ENCODE measurements at places on chromosomes 3 and 15. TPM values are rescaled to one million over a fixed set of nuclear protein-coding genes. Genes with fewer than 3 reads are reported as not detected.

DNA sequence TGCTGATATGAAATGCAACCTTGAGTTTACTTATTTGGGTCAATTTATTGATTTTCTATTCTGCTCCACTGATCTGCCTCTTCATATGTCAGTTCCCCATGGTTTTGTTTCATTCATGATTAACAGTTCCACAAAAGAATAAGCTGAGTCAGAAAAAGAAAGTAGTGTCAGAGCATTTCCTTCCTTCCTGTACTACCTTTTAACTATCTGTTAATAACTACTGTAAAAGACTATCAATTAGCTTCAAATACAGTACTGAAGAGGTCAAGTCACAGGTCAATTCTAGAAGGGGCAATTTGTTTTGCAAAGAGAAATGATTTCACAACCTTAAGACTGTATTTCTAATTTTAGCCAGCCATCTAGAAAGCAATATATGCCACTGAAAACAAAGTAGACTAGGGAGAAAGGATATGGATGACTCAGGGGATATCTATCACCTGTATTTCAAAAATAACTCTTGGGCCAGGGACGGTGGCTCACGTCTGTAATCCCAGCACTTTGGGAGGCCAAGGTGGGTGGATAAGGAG is 129.5 kb downstream of the TFDP2 start:
- DNase-seq: no peak

DNA sequence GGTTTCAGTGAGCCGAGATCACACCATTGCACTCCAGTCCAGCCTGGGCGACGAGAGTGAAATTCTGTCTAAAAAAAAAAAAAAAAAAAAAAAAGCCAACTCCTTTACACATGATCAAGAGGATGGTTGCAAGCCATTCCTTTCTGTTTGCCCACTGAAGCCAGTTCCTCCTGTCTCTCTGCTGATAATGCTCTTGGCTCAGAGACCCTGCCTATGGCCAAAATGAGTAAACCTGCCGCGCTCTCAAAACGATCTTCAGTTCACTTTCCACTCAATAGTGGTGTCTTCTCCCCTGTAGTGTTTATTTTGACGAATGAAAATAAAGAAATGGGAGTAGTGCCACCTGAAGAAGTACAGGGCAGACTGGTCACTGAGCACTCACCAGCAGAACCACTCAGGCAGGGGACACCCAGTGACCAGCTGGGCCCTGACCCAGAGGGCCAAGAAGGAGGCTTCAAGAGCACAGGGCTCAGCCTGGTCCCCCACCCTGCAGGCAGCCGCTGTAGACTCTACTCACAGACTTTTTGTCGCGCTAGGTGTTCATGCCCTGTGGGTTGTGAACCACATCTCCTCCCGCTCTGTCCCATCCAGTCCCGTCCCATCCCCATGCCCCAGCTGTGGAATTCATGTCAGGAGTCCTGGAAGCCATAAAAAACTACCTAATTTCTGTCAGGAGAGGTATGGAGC is 23.6 kb downstream of the GRAMD2A start:
- no peak for DNase-seq

DNA sequence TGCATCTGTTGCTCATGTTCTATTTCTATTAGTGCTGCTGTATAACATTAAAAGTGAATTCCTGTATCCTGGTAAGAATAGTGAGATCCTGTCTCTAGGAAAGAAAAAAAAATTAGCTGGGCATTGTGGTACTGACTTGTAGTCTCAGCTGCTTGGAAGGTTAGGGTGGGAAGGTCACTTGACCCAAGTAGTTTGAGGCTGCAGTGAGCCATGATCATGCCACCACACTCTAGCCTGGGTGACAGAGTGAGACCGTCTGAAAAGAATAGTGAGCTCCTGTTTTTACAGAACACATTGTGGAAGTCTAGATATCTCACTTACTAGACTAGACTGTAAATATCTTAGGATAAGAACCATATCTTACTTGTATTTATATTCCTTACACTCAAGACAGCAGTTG is 4.6 kb downstream of the ATP11B start:
- no peak for DNase-seq

DNA sequence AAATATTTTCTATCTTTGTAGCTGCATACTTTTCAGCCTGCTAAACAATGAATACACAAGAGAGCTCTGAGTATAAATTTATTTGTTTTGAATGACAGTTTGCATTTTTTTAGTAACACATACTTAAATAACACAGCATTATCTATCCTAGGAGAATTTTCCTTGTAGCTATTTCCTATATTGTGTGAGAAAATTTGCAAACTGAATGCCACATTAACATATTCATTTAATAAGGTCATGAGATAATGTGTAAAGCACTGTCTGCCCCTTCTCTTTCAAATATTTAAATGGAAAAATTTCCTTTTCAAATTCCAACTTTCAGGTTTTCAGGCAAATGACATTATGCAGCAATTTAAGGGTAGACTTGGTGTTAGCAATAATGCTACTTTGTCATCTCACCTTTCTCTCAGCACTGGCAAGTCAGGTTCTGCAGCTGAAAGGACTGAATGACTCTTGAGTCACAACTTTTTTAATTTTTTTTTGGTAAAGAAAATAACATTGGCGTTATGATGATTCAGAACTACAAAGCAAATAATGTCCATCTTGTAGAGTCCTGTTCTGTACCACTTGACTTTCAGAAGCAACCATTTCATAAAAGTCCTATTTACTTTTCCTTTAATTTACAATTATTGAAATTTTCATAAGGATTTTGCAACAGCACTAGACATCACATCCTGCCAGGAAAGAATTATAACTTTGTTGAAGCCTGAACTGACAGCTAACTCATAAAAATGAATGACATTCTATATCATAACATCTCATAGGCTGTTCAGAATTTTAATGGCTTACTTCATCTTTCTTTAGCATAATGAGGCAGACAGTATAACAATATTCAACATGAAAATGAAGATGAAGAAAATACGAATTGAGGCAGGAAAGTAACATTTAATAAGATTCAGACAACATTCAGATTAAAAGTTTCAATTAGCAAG is 681.6 kb upstream of the SEMA6D start:
- DNase-seq: no peak

DNA sequence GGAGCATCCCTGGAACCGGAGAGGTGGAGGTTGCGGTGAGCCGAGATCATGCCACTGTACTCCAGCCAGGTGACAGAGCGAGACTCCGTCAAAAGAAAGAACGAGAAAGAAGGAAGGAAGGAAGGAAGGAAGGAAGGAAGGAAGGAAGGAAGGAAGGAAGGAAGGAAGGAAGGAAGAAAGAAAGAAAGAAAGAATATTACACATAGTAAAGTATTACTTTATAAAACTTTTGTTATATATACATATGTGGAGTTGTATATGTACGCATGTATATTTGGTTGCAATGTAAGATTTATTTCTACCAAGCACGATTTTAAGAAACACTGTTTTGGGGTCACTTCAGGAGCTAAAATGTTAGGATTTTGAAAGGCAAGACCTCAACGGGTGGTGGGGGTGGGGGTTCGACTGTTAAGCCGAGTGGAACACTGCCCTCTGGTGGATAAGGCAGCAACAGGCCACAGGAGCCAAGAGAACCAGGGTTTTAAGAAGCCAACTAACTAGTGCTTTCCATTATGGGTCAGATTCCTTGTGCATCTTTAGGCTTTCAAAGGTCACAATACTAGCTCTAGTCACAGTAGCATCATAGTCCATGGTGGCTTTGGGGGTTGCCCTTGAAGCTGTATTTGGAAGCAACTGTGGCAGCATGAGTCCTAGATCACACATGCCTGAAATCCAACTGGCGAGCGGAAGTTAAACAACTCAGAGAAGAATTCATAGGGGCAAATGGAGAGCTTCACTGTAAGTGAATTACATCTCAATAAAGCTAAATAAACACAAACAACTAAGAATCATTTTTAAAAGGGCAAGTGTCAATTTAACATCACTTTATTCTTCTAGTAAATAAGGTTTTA is 22.5 kb downstream of the GLB1 start:
- no peak for DNase-seq

GRCh38 chr3:31079689-31080088 is 185.2 kb upstream of the GADL1 start:
- no peak for DNase-seq

DNA sequence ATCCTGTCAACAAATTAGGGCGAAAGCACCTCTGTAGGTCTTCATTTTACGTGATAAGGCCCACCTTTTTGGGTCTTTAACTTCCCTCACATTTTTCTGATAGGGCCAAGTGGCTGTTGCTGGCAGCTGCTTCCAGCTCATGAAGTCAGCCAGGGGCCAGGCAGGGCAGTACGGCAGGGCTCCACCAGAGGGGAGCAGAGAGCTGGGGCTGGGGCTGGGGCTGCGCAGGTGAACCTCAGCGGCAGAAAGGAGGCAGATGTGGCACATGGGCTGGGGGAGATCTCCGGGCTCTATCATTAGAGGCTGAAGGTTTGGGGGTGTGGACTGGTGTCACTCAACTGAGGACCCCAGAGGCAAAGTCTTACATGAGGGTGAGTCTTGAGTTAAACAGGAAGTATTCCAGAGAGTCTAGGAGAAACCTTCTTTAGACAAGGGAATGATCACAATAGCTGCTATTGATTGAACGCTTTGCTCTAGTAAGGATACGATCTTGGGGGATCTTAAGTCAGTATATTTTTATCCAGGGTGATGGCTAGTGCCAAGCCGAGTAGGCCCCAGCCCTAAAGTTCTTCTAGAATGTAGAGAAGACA is 62.8 kb upstream of the MEX3B start:
- DNase-seq: no peak

- DNase-seq: no peak
These were observed 1.6 kb downstream of the FBXL22 start for GRCh38 chr15:63598473-63599400.

- no peak for DNase-seq
These were observed 58.9 kb downstream of the ATG7 start for GRCh38 chr3:11331101-11331500.

The ABI3BP gene
- 0.59 TPM for polyA plus RNA-seq

The ZMYND10 gene
- 0.10 TPM for polyA plus RNA-seq

The SCAANT1 gene
- polyA plus RNA-seq: not detected

The CHRFAM7A gene
- 0.22 TPM for polyA plus RNA-seq

The WDR72 gene
- polyA plus RNA-seq: 0.01 TPM
